Stimulated activated CD8-positive, alpha-beta memory T cell treated with anti-CD3 and anti-CD28 coated beads, Interleukin-2, amount 100 ng/mL, for 1 hour (primary cell): ENCODE measurements at places on chromosomes 1 and 21.

DNA sequence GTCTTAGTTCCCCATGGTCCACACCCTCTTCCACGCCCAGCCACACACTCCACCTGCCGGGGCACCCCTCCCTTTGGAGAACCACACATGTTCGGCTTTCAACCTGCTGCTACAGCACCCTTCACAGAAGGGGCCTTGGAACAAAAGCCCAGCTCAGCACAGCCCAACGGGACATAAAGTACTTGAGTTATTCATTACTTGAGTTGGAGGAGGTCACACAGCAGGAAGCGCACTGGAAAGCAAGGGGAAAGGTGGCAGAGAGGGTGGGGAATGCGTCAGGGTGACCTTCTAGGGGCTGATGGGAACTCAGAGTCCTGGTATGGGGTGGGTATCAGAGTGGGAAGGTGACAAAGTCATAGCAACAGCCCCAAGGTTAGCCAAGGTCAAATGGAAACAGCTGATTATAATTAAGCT, 3.0 kb upstream of the ATP1B1 start:
- DNase-seq = no peak

DNA sequence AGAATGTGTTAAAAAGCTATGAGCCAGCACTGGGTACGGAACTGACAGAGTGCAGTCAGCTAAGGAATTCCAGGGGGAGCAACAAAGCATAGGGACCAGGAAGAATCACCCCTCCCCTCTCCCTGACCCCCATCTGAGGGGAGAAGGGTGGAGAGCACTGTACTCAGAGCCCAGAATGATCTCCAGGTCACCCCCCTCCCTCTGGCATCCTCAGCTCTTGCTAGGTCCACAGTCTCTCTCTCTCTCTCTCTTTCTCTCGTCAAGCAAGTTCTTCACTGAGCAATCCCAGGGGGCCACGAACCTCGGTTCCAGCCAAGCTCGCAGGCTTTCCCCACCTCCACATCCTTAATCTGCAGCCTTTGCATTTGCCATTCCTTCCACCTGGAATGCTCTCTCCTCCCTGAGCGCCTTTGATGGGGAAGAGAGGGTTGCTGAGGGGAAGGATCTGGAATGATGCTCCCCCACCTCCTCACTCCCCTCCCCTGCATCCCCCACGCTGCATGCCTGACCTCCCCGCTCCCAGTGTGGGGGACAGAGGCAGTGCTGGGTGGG, 6.7 kb upstream of the WASF2 start:
- no peak for DNase-seq

DNA sequence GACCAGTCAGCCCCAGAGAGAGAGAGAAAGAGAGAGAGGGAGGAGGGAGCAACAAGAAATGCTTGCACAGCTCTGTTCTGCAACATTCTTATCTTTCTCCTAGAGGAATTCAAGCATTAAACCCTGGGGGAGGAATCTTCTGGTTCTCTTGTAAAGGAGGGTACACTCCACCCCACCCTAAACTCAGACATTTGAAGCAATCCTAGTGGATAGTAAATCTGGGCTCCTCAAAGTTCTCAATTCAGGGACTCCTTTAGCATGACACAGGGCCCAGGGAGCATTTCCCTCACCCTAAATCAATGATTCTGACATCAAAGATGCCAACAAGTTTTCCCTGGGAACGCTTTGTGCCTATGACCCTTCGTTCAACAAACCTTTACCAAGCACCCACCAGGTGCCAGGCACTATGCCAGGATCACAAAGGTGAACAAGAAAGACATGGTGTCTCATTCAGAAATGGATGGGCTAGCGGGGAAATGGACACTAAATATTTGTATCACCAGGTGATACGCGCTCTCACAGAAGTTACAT, 11.9 kb upstream of the CAPN2 start:
- no peak for DNase-seq

DNA sequence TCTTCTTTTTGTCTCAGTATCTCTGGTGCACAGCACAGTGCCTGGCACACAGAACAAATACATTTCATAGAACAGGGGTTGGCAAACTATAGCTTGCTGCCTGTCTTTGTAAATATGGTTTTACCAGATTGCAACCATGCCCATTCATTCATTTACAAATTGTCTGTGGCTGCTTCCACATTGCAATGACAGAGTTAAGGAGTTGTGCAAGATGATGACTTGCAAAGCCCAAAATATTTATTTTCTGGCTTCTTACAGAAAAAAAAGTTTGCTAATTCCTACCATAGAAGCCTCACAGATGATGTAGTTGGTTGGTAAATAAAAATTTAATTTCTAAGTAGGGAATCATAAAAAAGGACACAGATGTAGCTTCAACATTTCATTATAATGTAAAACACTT, 11.2 kb upstream of the HMGB4 start:
- DNase-seq = no peak

GRCh38 chr1:178727014-178727895, 2.2 kb downstream of the RALGPS2 start:
- no peak for DNase-seq

DNA sequence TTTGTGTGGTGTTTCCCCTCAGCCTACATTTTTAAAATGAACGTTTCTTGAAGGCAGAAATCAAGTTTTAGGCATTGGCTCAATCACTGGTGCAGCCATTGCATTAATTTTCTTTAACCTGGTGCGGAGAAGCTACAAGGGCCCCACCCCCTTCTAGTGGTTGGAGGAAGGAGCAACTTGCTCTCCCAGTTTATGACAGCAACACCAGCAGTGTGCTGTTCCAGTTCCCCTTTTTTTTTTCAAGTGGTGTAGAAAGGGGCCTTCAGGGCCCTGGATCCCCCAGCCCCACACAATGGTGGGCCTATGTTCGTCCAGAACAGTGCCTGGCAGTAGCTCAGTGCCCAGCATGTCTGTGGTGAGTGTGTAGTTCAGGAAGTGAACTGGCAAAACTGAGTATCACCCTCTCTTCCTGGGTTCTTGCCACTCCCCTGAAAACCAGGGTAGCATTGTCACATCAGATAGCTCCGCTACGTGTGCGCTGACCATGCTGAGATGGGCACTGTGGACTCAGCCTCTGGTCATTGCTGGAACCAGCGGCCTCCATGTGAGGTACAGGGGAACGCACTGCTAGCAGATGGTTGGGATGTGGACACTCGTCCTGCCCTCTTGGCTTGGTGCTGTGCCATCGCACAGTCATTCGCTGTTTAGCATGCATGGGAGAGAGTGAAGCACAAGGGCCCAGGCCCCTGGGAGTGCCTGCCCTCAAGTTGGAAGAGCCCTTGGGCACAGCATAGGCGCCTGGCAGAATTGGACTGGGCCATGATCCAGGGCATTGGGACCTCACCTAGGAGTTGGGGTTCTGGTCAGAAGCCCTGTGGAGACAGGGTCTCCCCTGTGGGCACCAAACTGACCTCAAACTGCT, 7.2 kb downstream of the ARF1 start:
- no peak for DNase-seq

GRCh38 chr21:32334980-32335531, 36.4 kb downstream of the MRAP start:
- DNase-seq = no peak

DNA sequence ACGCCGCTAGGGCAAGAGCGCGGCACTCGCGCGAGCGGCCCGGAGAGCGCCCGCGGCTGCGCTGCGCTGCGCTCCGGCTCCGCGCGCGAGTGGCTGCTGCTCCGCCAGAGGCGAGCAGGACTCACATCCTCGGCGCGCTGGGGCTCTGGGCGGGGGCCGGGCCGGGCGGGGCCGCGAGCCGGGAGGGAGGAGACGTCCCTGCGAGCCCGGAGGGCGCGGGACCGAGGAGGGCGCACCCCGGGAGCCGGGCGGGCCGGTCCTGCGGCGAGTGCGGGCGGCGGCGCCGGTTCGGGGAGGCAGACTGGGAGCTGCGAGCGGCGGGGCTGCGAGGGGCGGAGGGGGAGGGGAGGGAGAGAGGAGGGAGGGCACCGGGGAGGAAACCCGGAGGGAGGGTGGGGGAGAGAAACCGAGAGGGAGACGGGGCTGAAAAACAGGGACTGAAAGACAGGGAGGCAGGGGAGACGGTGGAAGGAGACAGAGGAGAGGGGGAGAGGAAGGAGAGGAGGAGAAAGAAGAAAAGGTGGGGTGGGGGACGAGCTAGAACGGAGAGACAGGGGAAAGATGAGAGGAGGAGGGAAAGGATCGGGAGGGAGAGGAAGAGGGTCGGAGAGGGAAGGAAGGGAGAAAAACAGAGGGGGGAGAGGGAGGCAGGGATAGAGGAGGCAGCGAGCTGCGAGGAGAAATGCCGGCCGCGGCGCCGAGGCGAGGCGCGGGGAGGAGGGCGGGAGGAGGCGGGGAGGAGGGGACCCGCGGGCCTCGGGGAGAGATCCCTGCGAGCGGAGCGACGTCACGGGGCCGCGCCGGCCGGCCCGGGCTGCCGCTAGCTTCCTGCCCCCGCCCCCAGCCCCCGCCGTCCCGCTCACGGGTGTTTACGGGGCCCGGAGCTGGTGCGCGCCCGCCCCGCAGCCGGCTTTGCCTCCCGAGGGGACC, at the start of gene CAMK2N1:
CAMK2N1 (minus strand) TSS at position 684 of the 930 bp plus-strand sequence. CDS start 831 bp downstream, outside the sequence.
- peak; percentile 22 for DNase-seq

- no peak for DNase-seq
Observed at GRCh38 chr1:219226196-219226595, 52.5 kb downstream of the LYPLAL1 start.

GRCh38 chr1:29292344-29292743, 56.0 kb downstream of the PTPRU start:
- no peak for DNase-seq

DNA sequence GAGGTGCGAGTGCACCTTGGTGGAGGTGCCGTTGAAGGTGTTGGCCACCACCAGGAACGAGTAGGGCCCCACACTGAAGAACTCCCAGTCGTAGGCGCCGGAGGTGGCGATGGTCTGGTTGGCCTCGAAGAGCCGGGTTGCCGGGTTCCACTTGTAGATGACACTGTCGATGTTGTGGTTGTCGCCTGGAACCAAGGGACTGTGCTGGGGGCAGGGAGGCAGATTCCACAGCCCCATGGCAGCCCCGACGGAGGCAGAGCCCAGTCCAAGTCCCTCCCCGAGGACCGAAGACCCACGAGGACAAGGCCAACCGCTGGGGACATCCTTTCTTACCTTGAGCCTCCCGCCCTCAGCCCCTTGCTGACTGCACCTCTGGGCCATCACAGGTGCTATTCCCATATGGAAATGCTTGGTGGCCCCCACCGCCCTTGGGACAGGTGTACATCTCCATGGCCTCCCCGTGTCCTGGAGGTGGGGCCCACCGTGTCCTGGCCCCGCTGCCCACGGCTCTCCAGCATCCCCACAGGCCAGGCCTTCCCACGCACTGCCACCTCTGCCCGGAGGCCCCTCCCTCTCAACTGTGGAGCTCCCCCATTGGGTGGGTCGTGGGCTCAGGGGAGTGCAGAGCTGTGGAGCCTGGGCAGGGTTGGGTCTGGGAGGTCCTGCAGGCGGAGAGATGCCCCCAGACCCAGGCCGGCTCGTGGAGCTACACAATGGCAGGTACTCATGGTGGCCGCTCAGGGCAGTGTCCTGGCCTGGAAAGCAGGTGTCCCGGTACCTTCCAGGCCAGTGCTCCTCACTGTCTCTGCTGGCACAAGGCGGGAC, 17.9 kb downstream of the KRTAP10-1 start:
- DNase-seq = no peak

DNA sequence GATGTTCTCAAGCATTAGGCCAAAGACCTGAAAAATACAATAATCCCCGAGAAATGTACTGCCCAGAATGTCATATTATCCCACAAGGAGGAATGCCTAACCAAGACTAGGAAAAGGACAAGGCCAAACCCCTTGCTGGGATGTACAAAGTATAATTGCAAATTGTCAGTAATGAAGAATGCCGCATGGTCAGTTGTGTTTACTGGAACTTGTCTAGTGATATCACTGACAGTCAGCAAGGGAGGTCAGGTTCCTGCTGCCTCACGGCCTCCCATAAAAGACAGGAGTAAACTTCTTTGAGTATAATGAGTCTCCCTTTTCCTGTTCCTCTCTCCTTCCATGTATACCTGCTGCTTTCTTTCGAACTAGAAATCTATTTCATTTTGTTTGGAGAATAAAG, 222.8 kb downstream of the RHOU start:
- no peak for DNase-seq

GRCh38 chr1:65825741-65826140, 33.0 kb downstream of the PDE4B start:
- DNase-seq = no peak

DNA sequence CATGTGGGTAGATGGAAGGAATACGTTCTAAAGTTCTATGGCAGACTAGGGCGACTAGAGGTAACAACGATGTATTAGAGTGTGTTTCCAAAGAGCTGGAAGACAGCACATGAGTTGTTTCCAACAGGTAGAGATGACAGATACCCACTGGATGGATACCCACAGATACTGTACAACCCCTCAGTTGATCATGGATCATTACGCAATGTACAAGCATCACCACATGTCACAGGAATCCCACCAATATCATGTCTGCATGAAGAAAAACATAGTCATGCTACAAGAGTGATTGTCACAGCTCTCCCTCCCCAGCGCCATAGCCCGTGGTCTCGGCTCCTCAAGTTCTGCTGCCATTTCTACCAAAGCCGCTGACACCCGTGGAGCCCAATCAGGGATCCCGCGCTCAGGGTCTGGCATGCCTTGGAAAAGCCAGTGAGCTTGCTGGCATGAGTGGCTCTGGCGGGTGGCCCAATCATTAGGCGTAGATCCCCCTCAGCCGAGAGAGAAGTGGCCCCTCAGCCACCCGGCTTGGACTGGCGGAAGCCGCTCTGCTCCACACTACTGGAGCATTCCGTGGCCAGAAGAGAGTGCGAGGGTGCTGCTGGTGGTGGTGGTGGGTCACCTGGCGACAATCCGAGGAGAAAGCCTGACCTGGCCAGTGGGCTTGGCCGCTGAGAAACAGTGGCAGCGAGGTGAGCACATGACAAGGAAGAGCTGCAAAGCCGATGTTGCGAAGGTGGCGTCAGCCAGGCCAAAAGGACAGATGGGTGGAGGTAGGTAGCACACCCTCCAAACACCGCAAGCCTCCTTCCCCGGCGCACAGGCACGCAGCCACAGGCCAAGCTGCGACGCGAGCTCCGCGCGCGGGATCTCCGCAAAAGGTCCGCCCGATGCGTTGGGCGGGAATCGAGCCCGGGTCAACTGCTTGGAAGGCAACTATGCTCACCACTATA, 65.7 kb upstream of the FCGR2A start:
- no peak for DNase-seq

GRCh38 chr1:158335213-158335532, 3.8 kb upstream of the CD1B start:
- DNase-seq = no peak

DNA sequence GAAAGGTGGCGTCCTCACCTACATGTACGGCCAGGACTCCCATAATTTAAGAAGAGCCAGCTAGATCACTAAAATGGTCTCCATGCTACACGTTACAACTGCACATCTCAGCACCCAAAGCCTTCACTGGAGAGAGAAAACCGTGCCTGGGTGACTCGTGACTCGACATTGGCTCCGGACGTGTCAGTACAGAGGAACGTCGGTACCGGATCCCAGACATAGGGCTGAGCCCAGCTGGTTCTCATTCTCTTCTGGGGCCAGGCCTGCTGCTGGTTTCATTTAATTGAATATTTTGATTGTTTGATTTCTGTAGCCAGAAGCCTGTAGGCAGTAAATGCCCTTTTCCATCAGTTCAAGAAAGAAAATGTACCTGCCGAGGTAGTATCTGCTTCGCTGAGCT, 93.1 kb downstream of the HHIPL2 start:
- no peak for DNase-seq

- DNase-seq = no peak
Observed at GRCh38 chr1:54884768-54885167, 2.2 kb downstream of the DHCR24 start.
